ENCODE measurements at places on chromosomes 3 and 15. TPM values are rescaled to one million over a fixed set of nuclear protein-coding genes. Genes with fewer than 3 reads are reported as not detected.
A peak's percentile ranks its signal among the peaks of the same experiment; 100 is the strongest.

Gene SLC9A9
- total RNA-seq: 24.9 TPM

- DNase-seq: peak; percentile 25
- no peaks in the 10 kb centered on the region for H3K27me3 ChIP-seq
- H3K27ac ChIP-seq: no peak overlapping the region
These were observed 30.2 kb upstream of the TLE3 start for GRCh38 chr15:70127770-70128413.

- DNase-seq: no peak
- H3K4me1 ChIP-seq: no peaks in the 10 kb centered on the region
- no peak overlapping the region for H3K27ac ChIP-seq
- no peaks in the 10 kb centered on the region for H3K36me3 ChIP-seq
These were observed 24.3 kb upstream of the RPL14 start for GRCh38 chr3:40432793-40433192.

DNA sequence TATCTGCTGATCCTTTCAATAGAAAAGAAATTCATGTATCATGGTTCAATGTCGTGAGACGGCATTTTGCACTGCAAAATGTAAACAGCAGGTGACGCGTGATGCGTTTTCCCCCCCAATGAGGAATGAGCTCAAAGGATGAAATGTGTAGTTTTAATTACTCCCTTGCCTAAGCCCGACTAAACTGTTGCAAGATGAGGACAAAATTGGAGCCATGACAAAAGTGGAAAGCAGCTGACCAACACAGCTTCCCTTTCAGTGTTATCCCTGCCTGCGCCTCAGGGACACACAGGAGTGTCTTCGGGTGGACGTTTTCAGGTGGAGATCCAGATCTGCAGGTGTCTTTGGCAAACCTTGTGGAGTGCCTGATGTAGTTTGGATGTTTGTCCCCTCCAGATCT, 92.0 kb downstream of the GABRG3 start:
- no peak for DNase-seq
- H3K4me3 ChIP-seq: no peak overlapping the region
- no peak overlapping the region for H3K27ac ChIP-seq
- H3K4me1 ChIP-seq: no peaks in the 10 kb centered on the region
- H3K27me3 ChIP-seq: no peaks in the 10 kb centered on the region
- no peaks in the 10 kb centered on the region for H3K36me3 ChIP-seq

DNA sequence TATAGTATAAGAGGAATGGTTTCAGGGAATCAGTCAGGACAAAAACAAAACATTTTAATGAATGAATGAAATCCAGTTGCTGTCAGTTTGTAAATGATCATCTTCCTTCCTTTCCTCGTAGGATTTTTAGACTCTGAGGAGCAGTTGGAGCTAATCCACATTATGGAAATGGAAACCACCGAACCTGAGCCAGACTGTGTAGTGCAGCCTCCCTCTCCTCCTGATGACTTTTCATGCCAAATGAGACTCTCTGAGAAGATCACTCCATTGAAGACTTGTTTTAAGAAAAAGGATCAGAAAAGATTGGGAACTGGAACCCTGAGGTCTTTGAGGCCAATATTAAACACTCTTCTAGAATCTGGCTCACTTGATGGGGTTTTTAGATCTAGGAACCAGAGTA, 3.1 kb downstream of the TIPARP start:
- H3K27ac ChIP-seq: no peak overlapping the region
- peaks cover 56% of the 10 kb centered on the region for H3K4me1 ChIP-seq
- H3K4me3 ChIP-seq: no peak overlapping the region
- H3K36me3 ChIP-seq: no peaks in the 10 kb centered on the region
- no peak for DNase-seq
- H3K27me3 ChIP-seq: no peaks in the 10 kb centered on the region

Gene MKRN2OS
- not detected for total RNA-seq

DNA sequence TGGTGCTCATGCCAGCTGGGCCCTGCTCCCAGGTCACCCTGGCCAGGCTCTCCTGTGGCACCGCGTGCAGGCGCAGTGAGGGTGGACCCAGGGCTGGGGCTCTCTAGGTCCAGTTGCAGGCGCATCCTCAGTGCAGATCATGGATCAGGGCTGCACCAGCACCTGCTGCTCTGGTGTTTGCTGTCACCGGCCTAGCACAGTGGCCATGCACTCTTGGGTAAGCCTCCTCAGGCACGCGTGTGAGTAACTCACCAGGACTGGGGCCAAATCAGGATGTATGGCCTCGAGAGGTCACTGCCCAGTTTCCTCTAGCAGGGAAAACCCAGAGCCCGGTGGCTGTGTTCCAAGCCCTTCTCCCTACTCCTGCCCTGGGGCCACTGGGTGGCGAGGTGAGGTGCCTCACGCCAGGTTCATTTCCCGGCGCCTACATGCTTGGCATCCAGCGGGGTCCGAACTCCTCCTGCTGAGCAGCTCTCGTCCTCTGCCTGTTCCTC, 45.5 kb upstream of the SLC41A3 start:
- no peaks in the 10 kb centered on the region for H3K4me1 ChIP-seq
- H3K27me3 ChIP-seq: no peaks in the 10 kb centered on the region
- no peak overlapping the region for H3K4me3 ChIP-seq
- DNase-seq: peak; percentile 73
- no peaks in the 10 kb centered on the region for H3K36me3 ChIP-seq
- H3K27ac ChIP-seq: no peak overlapping the region
